Stimulated activated CD4-positive, alpha-beta T cell treated with anti-CD3 and anti-CD28 coated beads, Interleukin-1b, Interleukin-23, amount 100 ng/mL, for 48 hours (primary cell): ENCODE measurements at places on chromosomes 3 and 15.

DNA sequence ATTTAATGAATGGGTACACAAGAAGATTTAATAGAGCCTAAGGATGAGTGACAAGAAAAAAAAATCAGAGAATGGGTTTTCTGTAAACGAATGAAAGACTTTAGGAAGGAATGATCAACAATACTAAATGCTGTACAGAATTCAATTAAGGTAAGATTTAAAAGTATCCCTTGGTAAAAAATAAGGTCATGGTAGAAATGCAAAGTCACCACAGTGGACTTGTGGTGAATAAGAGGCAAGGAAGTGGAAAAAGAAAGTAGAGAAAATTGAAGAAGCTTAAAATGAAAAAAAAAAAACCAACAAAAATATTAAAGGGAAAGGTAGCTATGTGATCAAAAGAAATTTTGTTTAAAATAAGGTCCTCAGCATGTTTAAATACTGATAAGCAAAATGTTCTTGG, 82.4 kb downstream of the PLSCR2 start:
- DNase-seq = no peak

- no peak for DNase-seq
Observed at GRCh38 chr15:49248291-49248690, 78.2 kb downstream of the GALK2 start.

- no peak for DNase-seq
Observed at GRCh38 chr15:47721676-47722075, 4.4 kb downstream of the SEMA6D start.

GRCh38 chr3:72352176-72352575, 496.1 kb downstream of the SHQ1 start:
- DNase-seq = no peak

DNA sequence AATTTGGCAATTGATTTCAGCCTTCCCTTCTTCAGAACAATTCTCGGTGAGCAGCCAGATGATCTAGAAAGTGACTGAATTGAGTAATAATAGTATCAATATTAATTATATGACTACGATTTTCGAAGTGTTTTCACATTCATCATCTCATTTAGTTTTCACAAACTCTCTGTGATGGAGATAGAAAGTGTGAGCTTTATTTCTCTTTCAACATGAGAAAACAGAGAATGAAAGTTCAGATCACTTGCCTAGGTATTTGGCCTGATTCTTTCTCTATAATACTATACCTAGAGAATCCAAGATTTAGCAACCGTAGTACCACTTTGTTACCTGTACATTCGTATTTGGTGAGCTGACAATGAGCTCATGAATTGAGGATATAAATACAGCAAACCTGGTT, 739.2 kb upstream of the NR2F2 start:
- no peak for DNase-seq

GRCh38 chr3:59654123-59654479, 604.3 kb upstream of the CFAP20DC start:
- no peak for DNase-seq

GRCh38 chr3:42886294-42886822, 10.7 kb upstream of the CYP8B1 start:
- no peak for DNase-seq

GRCh38 chr15:30992249-30992864, 929 bp upstream of the MTMR10 start:
- DNase-seq = no peak

DNA sequence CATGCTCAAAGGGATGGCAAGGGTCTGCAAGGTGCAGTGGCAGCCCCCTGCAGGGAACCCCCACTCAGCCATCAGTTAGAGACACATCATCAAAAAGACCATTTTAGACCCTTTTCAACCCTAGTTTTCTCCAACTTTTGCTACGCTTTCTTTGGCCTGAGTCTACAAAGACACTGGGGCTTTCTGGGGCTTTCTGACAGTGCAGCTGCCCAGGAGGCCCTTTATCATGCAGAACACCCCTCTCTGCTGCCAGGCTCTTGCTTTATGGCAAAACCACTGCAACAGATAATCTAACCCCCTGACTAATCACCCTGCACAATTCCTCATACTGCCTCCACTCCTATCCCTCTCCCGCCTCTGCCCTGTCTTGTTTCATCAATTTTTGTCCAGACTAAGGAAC, 2.4 kb downstream of the NMNAT3 start:
- no peak for DNase-seq

GRCh38 chr3:168884353-168884903, 779.1 kb downstream of the MECOM start:
- DNase-seq = no peak

DNA sequence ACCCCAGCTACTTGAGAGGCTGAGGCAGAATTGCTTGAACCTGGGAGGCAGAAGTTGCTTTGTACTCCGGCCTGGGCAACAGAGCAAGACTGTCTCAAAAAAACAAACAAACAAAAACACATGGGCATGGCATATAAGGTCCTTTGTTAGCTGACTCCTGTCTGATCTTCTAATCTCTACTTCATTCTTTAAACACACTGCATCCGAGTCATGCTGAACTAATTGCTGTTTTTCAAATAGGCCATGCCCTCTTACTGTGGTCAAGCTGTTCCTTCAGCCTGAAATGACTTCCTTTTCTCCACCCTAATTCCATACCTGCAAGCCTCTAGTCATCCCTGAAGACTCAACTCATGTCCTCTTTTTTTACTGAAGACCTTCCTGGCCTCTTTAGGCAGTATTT, 22.3 kb upstream of the SLMAP start:
- DNase-seq = no peak

GRCh38 chr3:115808244-115808643, 184.9 kb downstream of the GAP43 start:
- DNase-seq = no peak

GRCh38 chr3:58496206-58496857, 4.4 kb downstream of the KCTD6 start:
- DNase-seq = no peak

DNA sequence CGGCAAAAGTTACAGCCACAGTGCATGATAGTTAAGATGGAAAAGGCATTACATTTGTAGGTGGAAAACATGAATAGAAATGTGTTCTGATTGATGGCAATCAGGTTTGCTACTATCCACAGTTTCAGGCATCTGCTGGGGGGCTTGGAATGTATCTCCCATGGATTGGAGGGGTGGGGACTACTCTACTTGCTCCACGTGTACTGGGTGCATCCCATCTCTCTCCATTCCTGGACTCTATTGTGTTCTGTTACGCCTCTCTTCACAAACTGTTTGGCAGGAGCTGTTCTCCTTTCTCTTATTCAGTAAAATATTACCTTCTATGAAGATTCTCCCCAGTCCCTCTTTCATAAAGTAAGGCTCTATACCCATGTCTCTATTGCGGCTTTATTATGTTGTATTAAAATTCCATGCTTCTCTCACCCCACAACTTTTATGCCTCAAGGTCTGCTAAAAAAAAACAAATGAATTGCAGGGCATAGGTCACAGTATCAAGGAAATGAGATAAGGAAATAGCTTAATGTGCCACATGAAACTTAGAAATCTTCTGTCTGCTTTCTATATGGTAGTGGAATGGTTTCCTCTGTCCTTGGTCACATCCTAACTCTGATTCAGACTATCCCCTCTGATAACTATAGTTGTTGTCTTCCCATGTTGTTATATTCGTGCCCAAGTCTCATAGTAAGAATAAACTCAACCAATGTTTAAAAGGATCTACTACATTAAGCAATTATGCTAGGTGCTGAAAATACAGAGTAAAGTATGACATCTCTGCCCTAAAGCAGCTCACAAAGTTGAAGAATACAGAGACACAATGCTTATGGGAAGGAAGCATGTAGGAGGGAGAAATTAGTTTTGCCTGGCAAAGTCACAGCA, 43.2 kb downstream of the LRRFIP2 start:
- no peak for DNase-seq

DNA sequence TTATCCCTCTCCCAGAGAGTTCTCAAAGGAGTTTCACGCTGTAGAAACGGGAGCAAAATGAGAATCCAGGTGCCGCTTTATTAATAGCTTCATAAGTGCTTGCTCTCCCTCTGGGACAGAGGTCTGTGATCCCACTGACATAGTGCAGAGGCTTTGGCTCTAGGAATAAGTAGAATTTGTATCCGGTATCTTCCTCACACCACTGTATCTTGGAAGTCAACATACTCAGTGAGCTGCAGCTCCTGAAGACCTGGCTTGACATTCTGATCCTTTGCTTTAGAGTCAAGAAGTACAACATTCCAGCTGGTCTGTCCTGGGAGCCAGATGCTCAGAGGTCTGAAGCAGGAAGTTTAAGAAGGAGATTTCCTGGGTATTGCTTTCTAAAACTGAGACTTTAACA, 323.0 kb downstream of the LPP start:
- no peak for DNase-seq

DNA sequence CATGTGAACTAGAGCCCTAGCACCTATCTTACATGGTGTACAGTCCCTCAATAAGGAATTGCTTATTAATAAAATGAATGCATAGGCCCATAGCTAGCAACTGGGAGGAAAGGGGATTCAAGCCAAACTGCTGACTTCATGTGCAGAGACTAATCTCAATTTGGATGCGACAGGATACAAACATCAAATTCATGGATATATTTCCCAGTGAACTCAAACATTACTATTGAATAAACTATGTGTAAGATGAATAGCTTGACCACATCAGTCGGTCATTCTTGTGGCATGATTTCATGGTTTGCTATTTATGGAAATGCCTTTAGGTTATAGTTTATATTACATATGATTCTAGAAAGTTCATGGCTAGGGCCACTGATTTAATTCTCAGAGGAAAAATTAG, 268.6 kb upstream of the SLITRK3 start:
- no peak for DNase-seq

DNA sequence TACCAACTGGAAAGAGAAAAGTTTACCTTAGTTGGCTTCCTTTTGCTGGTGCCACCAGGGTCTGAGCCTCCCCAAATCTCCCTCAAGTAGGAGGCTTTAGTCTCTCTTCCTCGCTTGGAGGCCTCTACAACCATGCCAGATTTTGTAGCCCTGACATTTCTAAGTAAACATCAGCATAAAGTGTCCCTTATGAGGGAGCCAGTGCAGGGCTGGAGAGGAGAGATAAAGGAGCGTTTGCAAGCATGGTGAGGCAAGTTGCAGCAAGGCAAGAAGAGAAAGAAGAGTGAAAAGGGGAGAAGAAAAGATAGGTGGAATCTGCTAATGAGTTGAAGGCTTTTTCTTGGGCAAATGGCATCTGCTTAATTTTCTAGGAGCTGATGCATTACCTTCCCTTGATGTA, 82.7 kb upstream of the FNDC3B start:
- no peak for DNase-seq

GRCh38 chr3:152037297-152037696, 163.9 kb downstream of the SUCNR1 start:
- DNase-seq = no peak

- no peak for DNase-seq
Observed at GRCh38 chr3:145698749-145699148, 462.2 kb downstream of the PLOD2 start.

GRCh38 chr15:77702211-77702957, 69.7 kb upstream of the LINGO1 start:
- no peak for DNase-seq

DNA sequence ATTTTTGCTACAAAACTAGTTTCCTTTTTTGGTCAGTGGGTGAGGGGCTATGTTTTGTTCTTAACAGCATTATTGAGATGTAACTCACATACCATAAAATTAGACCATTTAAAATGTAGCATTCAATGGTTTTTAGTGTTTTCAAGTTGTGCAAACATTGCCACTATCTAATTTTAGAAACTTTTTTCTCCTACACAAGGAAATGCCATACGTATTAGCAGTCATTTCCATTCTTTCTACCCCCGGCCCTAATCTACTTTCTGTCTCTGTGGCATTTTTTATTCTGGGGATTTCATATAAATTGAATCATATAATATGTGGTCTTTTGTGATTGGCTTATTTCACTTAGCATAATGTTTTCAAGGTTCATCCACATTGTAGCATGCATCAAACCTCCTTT, 55.0 kb upstream of the TIPARP start:
- DNase-seq = no peak

- no peak for DNase-seq
Observed at GRCh38 chr3:98732286-98733052, 30.7 kb upstream of the ST3GAL6 start.

DNA sequence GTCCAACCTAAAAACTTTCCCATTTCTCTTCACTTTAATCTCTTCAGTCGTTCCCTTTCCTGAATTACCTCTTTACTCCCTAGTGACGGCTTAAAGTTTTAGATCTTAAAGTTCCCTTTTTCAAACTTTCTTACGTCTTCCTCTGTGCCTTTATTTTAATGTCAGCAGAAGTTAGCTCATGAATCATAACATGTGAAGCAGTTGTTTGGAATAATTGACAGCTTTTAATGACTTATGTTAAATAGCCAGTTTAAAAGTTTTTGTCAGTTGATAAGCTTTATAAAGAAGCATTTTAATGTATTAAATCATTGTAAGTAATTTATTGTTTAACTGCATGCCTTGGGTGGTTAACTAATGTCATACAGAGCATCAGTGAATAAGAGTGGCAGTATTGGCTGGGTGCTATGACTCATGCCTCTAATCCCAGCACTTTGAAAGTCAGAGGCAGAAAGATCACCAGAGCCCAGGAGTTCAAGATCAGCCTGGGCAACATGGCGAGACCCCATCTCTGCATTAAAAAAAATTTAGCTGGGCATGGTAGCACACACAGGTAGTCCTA, 33.9 kb downstream of the PIK3CA start:
- DNase-seq = peak; percentile 4
